ENCODE measurements at places on chromosomes 2 and 18.
A peak's percentile ranks its signal among the peaks of the same experiment; 100 is the strongest.

GRCh38 chr2:1546901-1547300 is 133.6 kb downstream of the TPO start:
- DNase-seq = no peak

GRCh38 chr2:241985986-241986329 is 116.4 kb downstream of the RTP5 start:
- DNase-seq = no peak

- no peak for DNase-seq
Measured at GRCh38 chr2:104473546-104473945, 380.4 kb upstream of the POU3F3 start.

DNA sequence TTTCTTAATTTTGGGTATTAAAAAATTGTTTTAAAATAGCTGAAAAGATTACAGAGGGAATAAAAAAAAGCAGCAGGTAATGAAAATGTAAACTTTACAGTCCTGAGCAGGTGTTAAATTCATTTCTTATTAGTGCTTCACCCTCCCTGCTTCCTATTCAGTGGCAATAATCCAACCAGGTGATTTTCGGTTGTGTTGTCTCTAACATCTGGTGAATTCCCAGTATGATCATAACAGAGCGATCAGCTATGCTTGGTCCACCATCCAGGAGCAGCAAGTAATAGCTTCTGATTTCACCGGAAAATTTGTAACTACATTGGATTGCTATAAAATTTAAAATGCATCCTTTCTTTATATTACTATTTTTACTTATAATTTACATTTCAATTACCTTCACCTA is 673.1 kb downstream of the SOCS6 start:
- DNase-seq = no peak

DNA sequence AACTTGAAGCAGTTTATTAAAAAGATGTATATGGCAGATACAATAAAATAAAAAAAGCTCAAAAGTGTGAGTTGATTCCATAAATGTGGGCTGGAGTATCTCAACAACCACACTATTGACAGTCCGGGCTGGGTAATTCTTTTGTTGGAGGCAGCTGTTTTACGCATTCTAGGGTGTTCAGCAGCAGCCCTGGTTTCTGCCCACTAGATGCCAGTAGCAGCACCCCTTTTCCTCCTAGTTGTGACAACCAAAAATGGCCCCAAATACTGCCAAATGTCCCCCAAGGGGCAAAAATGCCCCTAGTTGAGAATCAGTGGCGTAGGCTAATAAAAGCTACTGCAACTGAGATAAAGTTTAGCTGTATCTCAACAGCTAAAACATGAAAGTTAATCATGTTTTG is 44.8 kb downstream of the CHMP3 start:
- DNase-seq = peak; percentile 53

- DNase-seq = no peak
Measured at GRCh38 chr2:188785490-188785889, 188.7 kb upstream of the COL3A1 start.

DNA sequence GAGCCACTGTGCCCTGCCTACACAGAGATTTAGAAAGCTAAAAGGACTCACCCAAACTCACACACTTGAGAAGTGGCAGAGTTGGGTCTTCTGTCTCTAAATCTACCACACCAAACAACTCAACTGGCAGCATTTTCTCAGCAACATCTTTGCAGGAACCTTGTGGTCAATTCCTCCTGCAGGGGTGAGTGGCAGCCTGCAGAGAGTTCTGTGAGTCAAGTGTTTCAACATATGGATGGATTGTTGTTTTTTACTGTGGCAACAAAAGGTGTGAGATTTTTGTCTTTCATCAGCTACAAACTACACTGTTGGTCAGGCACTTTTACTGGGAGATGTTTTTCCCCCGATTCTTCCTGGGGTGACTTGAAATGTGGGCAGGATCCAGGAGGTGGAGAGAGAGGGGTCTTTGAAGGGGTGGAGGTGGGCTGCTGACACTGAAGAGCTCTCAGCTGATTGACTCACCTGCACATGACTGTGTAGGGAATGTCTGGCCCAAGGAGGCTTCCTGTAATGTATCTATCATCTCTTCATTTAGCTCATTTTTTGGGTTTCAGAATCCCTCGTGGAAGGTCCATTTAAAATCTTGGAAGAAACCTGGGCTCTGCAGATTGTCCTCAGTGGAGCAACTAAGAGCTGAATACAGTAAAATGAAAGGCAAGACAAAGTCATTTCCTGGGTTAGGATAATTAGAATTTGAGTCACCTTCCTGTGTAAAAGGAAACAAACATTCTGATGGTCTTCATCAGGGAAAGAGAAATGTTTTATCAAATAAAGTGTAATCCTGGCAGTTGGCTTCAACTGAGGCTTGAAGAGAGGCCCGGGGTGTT is 98.6 kb downstream of the MSH2 start:
- DNase-seq = no peak

DNA sequence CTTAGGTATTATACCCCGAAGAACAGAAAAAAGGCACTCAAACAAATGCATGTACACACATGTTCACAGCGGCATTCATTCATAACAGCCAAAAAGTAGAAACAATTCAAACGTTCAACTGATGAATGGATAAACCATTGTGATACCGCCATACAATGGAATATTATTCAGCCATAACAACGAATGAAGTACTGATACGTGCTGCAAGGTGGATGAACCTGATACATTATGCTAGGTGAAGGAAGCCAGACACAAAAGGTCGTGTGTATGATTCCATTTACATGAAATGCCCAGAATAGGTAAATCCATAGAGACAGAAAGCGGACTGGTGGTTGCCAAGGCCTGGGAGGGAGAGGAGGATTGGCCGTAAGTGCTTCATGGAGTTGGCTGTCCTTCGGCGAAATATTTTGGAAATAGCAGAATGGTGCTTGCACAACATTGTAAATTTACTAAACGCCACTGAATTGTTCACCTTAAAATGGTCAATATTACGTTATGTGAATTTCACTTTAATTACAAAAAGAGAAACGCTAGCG is 750 bp upstream of the RMP24 start:
- no peak for DNase-seq

DNA sequence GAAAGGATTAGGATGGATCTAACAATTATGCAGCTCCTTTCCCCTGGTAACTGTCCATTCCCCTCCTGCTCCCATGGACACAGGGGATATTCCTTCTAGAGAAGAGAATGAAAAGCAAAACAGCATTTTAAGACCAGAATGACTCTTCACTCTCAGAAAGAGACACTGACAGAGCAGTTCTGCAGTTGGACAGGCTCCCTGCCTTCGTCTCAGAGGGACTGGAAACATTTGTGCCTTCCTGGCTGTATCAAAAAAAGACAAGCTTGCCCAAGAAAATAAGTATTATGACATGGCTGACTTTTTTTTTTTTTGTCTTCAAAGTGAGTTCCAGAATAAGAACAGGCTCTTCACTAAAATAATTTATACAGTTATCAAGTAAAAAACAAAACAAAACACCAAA is 9.5 kb downstream of the PID1 start:
- no peak for DNase-seq

DNA sequence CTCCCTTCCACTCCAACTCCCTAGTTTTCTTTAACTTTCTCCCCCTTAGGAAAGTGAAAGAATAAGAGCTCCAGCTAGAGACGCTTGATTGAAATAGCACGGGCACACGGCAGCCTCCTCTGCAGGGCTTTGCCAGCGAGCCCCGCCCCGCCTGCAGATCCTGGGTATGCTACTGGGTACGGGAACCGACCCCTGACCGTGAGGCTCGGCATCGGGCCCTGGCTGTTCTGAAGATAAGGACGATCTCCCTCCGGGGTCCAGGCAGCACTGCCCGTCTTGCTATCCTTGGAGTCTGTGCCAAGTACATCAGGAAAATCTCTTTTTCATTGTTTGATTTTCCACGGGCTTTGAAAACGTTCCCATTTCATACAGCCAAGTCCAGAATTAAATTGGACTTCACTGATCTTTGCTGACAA is 284.5 kb downstream of the MTX2 start:
- peak; percentile 76 for DNase-seq

GRCh38 chr2:85737481-85737880 is 16.3 kb upstream of the ATOH8 start:
- DNase-seq = peak; percentile 37

GRCh38 chr2:127146820-127147502 is 40.0 kb upstream of the BIN1 start:
- no peak for DNase-seq

- DNase-seq = no peak
Measured at GRCh38 chr2:209671020-209671680, 100.5 kb upstream of the UNC80 start.

- DNase-seq = no peak
Measured at GRCh38 chr2:239674101-239674980, 273.5 kb upstream of the HDAC4 start.

GRCh38 chr18:37443325-37444055 is 122.1 kb downstream of the CELF4 start:
- no peak for DNase-seq

GRCh38 chr18:3538456-3538855 is 88.5 kb downstream of the TGIF1 start:
- DNase-seq = peak; percentile 16

All from dorsolateral prefrontal cortex (tissue), 122 donors.